Osteoblast (primary cell): ENCODE measurements at places on chromosomes 1 and 21. TPM values are rescaled to one million over a fixed set of nuclear protein-coding genes. Genes with fewer than 3 reads are reported as not detected.

DNA sequence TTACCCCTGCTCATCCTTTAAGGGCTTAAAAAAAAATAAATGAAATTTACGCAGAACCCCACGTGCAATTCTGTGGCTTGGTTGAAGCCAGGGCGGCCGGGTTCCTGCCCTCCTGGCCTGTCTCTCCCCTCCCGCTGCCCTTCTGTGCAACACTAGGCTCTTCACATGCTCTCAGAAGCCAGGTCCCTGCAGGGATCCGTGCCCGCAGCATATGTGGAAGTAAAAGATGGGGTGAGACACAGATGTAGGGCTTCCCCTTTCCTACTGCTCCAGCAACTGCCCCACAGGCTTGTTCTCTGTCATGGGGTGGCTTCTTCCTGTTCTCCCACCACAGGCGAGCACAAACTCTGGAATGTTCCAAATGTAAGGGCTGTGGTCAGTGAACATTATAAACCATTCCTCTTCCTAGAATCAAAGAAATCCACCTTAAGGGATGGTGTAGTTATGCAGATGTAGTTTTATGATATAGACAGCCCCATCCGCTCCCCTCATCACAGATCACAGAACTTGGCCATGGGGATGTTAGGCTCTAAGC, 535.4 kb downstream of the KIF26B start:
- H3K27me3 ChIP-seq: no peaks in the 10 kb centered on the region
- H3K36me3 ChIP-seq: no peaks in the 10 kb centered on the region
- H3K4me1 ChIP-seq: no peaks in the 10 kb centered on the region
- H3K27ac ChIP-seq: no peak overlapping the region
- DNase-seq: no peak
- no peak overlapping the region for H3K4me3 ChIP-seq

GRCh38 chr1:77356136-77356535, 74.3 kb downstream of the AK5 start:
- no peak overlapping the region for H3K27ac ChIP-seq
- no peak overlapping the region for H3K4me3 ChIP-seq

RPTN gene
- 0.29 and 0.36 TPM in 2 replicates for total RNA-seq

GRCh38 chr21:21332492-21332891, 334.3 kb downstream of the NCAM2 start:
- H3K4me3 ChIP-seq: no peak overlapping the region
- DNase-seq: no peak
- no peaks in the 10 kb centered on the region for H3K36me3 ChIP-seq
- no peaks in the 10 kb centered on the region for H3K4me1 ChIP-seq
- H3K27me3 ChIP-seq: no peaks in the 10 kb centered on the region

DMRTA2 gene
- total RNA-seq: under 0.01 TPM in 1 of 2 replicates, not detected in the other

RAB42 gene
- 5.0 and 5.1 TPM in 2 replicates for total RNA-seq
